ENCODE measurements at places on chromosomes 6 and 20.

DNA sequence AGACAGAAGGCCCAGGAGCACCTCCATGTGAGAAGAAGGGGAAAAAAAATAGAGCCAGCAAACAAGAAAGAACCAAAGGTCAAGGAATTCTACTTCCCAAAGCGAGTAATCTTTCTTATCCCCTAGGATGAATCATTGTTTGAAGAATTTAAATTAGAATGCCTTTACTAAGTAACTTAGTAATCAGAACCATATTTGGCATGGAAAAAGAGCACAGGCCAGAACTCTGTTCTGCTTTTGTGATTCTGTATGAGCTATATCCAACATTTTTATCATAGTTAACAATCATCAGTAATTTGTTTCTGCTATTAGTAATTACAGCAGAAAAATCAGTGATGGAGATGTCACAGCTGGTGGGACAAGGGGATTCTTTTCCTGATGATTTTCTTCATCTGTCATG, 228.8 kb upstream of the FAM83B start:
- DNase-seq: no peak

DNA sequence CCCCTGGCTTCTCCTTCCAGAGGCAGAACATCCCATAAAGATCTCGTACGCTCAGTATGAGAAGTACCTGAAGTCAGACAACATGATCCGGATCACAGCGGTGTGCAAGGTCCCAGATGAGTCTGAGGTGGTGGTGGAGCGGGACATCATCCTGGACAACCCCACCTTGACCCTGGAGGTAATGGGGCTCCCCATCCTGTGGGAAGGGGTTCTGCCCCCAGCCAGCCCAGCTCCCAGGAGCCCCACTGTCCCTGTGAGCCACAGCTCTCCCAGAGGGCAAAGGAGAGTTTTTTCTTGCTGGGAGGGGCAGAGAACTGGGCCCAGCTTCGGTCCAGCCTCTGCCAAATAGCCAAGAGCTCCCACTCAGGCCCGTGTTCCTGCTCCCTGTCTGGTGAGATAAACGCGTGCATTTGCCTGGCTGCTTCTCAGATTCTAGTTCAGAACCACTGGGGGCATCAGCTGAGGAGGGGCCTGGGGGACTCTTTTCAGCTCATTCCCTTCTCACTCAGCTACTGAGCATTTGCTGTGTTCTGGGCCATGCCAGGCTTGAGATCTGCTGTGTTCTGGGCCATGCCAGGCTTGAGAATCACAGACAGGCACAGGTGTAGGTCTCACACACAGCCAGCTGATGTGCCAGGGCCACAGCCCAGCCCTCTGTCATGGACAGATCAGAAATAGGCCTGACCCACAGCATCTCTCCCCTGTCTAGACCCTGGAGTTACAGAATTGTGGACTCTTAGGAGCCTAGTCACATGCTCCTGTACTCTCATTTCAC, 39.5 kb downstream of the TGM3 start:
- DNase-seq: no peak

- DNase-seq: no peak
These were observed 73.5 kb downstream of the BFSP1 start for GRCh38 chr20:17457588-17458190.

DNA sequence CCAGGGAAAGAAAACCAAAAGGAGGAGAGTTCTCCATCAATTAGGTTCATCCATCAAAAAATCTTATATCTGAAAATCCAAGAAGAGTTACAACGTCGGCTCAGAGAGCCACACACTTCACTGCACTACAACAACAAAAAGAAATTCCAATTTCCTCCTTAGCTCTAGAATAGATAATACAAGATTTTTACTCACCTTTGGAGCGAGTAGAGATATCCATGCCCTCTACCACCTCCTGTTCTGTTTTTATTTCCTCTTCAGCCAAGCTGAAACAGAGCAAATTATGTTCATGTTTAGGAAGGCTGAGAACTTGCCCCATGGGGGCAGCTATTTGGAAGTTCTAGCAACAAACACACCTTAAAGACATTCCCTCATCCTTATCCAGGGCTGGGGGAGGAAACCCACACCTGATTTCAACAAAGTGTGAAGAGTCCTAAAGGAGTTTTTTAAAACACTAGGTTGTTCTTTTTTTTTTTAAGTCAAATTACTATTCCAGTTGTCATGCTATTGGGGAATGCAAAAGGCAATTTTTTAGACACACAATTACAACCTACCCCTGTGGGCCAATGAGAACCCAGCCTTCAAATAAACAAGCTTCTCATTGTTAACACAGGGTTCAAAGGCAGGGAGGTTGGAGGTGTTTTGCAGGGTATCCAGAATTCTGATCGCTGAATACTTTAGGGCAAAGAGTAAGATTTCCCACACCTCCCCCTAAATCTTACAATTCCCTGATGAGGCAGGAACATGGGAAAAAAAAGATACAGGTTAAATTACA, 8.7 kb downstream of the ZMYND8 start:
- DNase-seq: no peak

GRCh38 chr6:35469751-35470662, 1.8 kb downstream of the RPL10A start:
- DNase-seq: peak; percentile 47
